ENCODE measurements at places on chromosomes 16 and 17.

DNA sequence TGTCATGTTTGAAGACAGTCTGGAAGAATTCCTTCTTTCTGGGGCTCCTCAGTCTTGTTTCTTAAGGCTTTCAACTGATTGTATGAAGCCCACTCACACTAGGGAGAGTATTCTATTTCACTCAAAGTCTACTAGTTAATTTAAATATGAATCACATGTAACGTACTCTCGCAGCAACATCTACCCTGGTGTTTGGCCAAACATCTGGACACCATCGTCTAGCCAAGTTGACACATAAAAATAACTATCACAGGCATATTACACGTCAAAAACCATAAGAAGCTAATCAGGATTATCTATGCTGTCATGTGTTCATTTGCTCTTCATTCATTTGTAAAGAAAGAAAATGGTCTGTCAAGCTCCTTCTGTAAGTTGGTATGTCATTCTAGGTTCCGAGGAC is 787.4 kb downstream of the KCNJ2 start:
- DNase-seq = no peak

GRCh38 chr16:26599785-26600104 is 467.0 kb upstream of the C16orf82 start:
- no peak for DNase-seq

GRCh38 chr17:13429201-13429600 is 172.5 kb downstream of the HS3ST3A1 start:
- peak; percentile 6 for DNase-seq

- DNase-seq = no peak
Measured at GRCh38 chr16:29306943-29307597, 99.4 kb downstream of the NPIPB11 start.

- no peak for DNase-seq
Measured at GRCh38 chr17:53454337-53454736, 368.4 kb upstream of the KIF2B start.

GRCh38 chr17:75468291-75468754 is 11.9 kb downstream of the TMEM94 start:
- no peak for DNase-seq

GRCh38 chr17:5120036-5120435 is 4.2 kb downstream of the USP6 start:
- no peak for DNase-seq

GRCh38 chr17:38851434-38851833 is 2.1 kb downstream of the RPL23 start:
- DNase-seq = no peak

GRCh38 chr16:56357765-56358322 is 67.5 kb downstream of the AMFR start:
- DNase-seq = peak; percentile 12

DNA sequence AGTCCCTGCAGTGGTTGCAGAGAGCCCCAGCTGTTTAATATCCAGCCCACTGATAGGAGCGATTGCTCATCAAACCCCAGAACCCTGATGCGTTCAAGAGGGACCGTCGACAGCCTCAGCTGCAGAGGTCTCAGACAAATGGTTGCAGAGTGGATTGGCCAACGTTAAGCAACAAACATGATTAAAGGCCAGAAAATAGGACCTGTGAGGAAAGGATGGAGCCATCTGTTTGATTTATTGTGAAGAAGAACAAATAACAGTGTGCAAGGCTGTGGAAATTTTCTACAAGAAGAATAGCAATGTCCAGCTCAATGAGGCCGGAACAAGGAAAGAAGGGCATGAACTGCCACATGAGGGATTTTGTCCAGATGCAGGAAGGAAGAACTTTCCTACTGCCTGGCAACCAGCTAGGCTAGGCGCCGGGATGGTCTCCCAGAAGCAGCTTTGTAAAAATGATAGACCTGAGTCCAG is 138.4 kb upstream of the DNAH9 start:
- DNase-seq = no peak

All from NCI-H82 (cell line).